ENCODE measurements at places on chromosomes 11 and 22.

GRCh38 chr11:12185914-12186313 is 75.5 kb downstream of the MICAL2 start:
- DNase-seq = no peak

GRCh38 chr11:2575591-2576051 is 124.2 kb downstream of the KCNQ1OT1 start:
- DNase-seq = no peak

GRCh38 chr11:133176748-133177147 is 355.6 kb downstream of the OPCML start:
- no peak for DNase-seq

DNA sequence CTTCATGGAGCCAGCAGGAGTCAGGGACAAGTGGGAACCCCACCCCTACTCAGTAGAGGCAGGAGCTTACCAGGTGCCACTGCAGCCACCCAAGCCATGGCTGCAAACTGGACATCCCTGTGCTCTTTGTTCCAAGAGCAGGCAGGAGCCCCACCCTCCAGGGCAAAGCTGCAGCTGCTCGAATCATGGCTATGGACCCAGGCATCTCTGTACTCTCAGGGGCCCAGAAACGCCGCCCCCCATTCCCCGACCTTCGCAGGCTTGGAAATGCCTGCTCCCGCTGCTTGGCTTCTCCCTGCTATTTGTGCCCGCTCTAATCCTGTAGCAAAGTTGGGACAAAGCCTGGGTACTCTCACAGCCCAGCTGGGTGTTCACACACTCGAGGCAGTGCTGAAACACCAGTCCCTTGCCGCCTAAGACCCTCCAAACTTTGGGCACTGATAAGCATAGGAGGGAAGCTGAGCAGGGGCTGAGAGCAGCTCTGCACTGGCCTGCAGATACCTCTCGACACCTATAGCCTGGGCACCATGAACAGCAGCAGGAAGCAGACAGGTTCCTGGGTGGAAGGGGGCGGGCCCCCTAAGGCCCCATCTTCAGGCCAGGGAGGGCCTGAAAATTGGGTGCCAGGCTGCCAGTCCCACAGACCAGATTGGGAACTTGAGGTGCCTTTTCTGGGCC is 402.4 kb downstream of the LRRC4C start:
- DNase-seq = no peak

DNA sequence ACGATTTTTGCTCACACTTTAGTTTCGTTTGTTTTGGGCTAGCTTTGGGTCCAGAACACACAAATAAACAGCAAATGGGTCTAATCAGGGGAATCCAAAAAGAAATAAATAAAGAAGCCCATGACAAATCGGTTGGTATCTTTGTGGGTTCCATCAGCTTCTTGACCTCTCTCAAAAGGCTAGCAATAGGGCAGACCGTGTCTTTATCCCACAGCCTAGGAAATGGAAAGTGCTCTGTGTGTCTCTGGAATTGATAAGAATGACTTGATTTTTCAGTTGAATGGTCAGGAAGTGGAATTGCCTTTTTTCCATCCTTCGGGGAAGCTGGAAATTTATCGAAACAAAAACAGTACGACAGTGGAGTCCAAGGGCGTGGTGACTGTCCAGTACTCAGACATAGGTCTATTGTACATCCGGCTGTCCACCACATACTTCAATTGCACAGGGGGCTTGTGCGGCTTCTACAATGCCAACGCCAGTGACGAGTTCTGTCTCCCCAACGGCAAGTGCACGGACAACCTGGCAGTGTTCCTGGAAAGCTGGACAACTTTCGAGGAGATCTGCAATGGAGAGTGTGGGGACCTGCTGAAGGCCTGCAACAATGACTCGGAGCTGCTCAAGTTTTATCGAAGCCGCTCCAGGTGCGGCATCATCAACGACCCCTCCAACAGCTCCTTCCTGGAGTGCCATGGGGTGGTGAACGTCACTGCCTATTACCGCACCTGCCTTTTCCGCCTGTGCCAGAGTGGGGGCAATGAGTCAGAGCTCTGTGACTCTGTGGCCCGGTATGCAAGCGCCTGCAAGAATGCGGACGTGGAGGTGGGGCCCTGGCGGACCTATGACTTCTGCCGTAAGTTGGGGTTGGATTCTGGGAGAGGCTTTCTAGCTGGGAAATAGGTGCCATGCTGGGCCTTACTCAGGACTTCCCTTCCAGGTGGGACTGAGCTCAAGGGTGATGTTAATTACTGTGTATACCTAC is 28.6 kb downstream of the TECTA start:
- no peak for DNase-seq

- no peak for DNase-seq
Measured at GRCh38 chr11:122632181-122632824, 23.2 kb upstream of the UBASH3B start.

GRCh38 chr11:2934021-2934550 is 4.9 kb upstream of the PHLDA2 start:
- DNase-seq = no peak

DNA sequence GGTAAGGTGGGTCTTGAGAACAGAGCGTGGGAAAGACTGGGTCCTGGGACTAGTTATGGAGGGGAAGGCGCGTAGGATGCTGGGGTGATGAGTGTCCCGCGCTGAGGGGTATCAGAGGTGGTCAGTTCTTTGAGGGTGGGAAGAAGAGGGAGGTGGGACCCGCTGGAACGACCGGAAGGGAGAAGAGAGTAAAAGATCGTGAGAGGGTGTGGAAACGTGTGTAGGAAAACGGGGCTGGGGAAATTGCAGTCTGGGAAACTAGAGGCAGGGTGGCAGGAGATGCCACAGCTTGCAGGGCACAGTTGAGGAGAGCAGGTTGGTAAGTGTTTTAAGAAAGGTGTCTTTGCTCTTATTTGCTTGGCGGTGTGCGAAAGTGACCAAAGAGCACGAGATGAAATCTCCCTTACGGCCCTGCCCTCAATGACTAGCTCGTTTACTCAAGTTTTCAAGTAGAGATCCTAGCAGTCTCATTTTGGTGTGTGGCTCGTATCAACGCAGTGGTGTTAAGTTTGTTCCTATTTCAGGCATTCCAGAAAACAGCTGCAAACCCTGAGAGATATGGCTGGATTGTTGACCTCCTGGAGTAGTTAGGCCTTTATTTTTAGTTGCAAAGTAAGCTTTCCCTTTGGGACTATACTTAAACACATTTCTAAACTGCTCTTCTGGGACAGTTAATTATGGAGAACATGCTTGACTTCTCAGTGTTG is 615 bp downstream of the STT3A start:
- no peak for DNase-seq

GRCh38 chr11:19659529-19659928 is 53.1 kb upstream of the NAV2 start:
- DNase-seq = no peak

GRCh38 chr11:3042496-3043314 is 14.5 kb downstream of the CARS1 start:
- no peak for DNase-seq

DNA sequence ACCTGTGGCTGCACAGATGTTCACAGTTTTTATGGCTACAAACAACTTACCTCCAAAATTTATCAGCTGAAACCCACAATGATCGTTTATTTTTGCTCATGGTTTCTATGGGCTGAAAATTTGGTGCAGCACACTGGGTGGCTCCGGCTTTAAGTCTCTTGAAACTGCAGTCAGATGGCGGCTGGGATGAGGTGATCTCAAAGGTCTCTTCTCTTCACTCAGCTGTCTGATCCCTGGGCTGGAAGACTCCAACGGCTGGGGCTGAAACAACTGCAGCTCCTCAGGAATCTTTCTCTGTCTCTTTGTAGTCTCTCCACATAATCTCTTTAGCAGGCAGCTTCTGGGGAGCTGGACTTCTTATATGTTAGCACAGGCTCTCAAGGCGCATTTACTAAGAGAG is 117.3 kb upstream of the FAT3 start:
- no peak for DNase-seq

- DNase-seq = no peak
Measured at GRCh38 chr11:116285026-116285425, 487.8 kb downstream of the BUD13 start.

DNA sequence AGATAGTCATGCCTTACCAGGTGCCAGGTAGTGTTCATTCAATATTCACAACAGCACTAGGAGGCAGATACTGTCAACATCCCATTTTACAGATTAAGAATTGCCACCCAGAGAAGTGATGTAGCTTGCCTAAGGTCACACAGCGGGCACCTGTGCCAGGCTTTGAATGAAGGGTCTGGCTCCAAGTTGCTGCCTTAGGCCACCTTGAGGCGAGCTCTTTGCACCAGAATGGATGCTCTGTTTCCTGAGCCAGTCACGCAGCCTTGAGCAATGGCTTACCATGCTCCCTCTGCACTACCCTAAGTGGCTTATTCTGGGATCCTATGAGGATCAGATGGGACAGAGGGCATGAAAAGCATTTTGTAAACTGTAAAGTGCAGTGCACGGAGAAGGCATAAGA is 25.1 kb upstream of the TIMP3 start:
- no peak for DNase-seq

- DNase-seq = no peak
Measured at GRCh38 chr22:36787204-36787988, 11.5 kb upstream of the IFT27 start.

DNA sequence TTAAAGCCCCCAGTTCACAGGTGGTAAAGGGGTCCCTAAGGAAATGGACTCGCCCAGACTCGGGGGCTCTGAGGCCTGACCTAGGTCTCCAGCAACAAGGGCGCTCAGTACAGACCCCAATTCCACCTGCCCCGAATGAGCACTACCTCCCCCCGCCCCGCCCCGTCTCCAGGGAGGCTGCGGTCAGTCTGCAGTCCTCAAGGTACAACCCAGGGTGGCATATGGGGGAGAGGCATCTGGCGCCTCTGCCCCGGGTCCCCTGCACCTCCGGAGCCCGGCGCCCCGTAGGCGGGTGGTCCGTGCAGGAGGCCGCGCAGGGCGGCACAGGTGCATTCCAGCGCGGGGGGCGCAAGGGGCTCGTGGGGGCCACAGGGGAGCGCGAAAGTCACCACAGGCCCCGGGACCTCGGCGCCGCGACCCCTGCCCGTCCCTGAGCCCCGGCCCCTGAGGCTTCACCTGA is 361 bp downstream of the CTSD start:
- DNase-seq = no peak

DNA sequence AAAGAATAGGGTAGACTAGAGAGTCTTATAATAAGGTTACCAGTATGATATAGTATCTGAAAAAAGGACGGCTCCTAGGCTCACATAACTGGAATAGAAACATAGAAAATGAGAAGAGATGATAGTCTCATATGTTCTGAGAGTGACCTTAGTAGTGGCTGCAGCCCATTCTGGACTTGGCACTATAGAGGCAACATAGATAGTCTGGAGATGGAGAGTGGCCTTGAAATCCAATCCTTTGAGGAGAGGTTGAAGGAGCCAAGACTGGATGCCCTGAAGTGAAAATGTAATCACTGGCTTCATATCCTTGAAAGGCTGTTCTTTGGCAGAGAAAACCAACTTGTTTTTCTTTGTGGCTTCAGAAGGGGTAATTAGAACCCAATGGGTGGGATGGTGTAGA is 81.1 kb downstream of the STIM1 start:
- DNase-seq = no peak

DNA sequence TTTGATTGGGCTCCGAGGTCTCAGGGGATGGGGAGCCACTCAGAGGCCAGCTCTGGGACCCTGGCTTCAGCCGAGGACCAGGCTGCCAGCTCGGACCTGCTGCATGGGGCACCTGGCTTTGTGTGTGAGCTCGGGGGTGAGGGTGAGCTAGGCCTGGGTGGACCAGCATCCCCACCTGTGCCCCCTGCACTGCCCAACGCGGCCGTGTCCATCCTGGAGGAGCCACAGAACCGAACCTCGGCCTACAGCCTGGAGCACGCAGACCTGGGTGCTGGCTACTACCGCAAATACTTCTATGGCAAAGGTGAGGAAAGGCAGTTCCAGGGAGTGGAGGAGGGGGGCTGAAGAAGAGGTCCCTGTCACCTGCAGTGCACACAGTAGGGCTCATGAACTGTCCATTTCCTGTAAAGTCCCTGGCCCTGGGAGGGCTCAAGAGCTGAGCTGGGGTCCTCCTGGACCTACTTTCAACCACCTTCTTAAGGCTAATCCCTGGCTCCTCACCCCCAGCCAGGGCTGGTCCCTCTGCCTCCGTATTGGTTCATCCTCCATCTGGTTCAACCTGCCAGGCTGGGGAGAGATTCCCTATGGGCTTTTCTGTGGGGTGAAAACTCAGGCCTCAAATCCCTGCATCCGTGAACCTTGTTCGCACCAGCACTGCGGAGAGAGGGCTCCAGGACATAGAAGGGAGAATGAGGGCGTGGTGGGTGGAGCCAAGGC is 3.6 kb downstream of the SIPA1 start:
- DNase-seq = no peak

DNA sequence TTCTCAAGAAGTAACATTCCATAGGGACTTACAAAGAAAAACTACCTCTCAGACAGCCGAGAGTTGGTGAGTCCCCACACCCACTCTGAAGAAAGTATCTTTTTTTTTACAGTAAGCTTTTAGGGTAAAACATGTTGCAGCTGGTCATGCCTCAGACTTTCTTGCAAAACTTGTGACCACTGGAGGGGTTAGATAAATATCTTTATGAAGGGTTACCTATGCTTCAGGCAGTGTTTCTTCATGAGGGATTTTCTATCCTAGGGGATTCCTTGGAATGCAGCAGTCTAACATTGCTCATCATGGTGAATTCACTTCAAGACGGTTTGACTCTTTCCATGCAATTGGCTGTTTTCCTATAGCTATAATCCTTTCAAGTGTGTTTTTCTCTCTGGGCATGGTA is 20.8 kb upstream of the SNX19 start:
- DNase-seq = no peak

DNA sequence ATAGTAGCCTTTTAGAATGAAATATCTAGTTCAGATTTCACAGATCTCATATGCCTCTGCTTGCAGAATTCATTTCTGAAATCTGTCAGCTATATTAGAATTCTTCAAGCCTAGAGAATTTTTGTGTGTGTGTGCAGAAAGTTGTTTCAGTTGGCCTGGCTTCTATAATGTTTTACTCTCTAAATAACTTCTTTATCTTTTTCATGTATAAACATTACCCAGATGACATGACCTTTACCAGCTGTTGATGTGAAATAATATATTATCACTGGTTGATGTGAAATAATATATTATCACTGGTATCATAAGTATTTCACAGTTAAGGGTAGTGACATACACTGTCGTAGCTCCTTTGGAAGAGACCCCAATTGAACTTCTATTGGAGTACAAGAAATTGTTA is 72.8 kb downstream of the ALX4 start:
- no peak for DNase-seq

GRCh38 chr11:118877487-118878162 is 6.1 kb upstream of the CXCR5 start:
- no peak for DNase-seq

- no peak for DNase-seq
Measured at GRCh38 chr11:57054817-57055216, 66.1 kb downstream of the OR5AK2 start.

- no peak for DNase-seq
Measured at GRCh38 chr11:75921808-75922207, 106.8 kb downstream of the UVRAG start.

Data from stimulated activated CD8-positive, alpha-beta memory T cell treated with anti-CD3 and anti-CD28 coated beads, Interleukin-15, amount 100 ng/mL, for 24 hours (primary cell).